ENCODE measurements at places on chromosomes 1 and 21.

DNA sequence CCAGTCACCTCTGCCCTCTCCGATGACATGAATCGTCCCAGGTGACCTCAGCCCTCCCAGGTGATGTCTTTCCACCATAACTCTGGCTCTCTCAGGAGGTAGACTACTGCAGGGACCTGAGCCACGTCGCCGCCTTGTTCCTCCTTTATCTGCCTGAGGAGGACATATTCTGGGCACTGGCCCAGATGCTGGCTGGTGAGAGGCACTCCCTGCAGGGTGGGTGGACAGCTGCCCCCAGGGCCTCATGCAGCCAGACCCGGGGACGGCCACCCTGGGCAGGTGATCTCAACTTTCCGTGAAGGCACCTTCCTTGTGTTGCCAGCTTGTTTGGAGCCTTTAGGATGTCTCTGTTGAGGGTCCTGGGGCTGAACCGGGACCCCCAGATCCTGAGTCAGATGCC, 13.9 kb upstream of the ZBTB17 start:
- DNase-seq, result no peak

DNA sequence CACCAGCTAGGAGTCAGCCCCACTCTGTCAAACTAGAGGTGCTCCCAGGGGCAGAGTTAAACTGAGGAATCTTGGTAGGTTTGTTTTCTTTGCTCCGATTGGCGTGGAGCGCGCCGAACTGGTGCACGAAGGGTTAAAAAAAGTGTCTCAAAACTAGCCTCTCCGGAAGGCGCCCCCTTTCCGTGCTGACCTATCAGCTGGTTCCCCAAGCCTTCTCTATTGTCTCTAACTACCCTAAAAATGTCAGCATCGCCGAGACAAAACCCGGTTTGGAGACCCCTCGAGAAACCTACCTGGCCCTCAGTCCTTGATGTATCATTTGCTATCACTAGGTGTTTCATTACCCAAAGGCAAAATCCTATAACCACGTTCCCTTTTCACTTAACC, 2.2 kb downstream of the TGFB2 start:
- peak; percentile 53 for DNase-seq

GRCh38 chr1:63435161-63435560, 67.7 kb downstream of the ALG6 start:
- peak; percentile 83 for DNase-seq

DNA sequence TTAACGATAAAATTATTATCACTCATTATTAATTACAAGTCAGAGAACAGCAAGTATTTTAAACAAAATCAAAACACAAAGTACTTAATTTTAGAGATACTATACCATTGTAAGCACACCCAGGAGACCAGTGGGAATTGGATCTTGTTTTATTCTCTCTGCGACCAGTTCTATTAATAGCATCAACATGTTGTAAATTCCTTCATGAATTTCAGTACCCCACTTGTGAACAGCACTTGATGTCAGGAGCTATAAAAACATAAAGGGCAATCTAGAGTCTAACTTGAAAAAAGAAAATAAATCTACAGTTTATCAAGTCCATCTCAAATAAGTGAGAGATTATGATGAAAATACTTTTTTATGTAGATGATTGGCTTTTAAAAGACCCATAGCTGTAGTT, 42.9 kb downstream of the USP24 start:
- DNase-seq, result no peak

- DNase-seq, result no peak
Measured at GRCh38 chr21:18832950-18833349, 429.4 kb upstream of the TMPRSS15 start.

DNA sequence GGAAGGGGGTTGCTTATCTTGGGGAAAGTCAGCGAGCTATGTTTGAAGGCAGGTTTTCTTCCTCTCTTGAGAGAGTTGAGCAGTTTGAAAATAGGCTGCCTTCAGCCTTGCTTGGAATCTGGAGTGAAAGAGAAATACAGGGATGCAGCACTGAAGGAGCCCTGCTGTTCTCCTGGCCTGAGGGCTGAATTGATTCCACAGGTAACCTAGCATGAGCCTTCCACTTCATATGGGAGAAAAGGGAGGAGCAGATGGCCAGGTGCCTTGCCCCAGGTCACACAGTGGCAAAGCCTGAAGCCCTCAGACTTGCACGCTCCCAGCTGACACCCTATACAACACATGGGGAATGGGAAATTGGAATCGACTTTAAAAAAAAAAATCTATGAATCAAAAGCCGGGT, 88.0 kb upstream of the WLS start:
- no peak for DNase-seq

- DNase-seq, result no peak
Measured at GRCh38 chr1:53467391-53467790, 8.2 kb downstream of the DMRTB1 start.

DNA sequence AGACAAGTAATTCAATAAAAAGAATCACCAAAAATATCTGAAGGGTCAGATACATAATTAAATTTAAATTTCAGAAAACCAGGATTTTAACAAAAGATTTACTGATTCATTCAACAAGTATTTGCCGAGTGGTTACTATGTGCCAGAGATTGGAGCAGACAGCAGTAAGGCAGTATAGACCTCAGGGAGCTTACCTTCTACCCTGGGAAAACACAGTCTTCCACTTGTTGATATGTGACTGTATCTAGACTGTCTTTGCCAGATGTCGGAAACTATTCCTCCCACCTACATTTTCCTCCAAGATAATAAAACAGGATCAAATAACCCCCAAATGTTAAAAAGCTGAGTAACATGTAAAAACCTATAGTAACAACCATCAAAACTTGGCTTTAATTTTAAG, 6.2 kb downstream of the HNRNPR start:
- no peak for DNase-seq

- peak; percentile 54 for DNase-seq
Measured at GRCh38 chr1:150009604-150010392, 728 bp downstream of the OTUD7B start.

- DNase-seq, result no peak
Measured at GRCh38 chr1:8170059-8170835, 144.1 kb upstream of the ERRFI1 start.

DNA sequence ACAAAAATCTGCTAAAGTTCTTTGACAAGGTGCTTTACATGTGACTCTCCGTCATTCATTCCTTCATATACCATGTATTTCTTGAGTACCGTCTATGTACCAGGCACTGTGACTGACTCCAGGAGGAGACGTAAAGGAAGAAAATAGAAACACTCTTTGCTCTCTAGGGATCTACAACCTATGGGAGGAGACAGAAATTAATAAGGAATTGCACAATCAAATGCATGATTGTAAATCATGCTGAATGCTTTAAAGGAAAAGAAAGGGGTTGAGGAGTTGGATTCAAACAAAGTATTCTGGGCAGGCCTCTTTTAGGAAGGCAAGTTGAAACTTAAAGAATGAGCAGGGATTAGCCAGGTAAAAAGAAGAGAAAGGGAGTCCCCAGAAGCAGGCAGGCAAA, 239.1 kb upstream of the FGGY start:
- DNase-seq, result peak; percentile 59

DNA sequence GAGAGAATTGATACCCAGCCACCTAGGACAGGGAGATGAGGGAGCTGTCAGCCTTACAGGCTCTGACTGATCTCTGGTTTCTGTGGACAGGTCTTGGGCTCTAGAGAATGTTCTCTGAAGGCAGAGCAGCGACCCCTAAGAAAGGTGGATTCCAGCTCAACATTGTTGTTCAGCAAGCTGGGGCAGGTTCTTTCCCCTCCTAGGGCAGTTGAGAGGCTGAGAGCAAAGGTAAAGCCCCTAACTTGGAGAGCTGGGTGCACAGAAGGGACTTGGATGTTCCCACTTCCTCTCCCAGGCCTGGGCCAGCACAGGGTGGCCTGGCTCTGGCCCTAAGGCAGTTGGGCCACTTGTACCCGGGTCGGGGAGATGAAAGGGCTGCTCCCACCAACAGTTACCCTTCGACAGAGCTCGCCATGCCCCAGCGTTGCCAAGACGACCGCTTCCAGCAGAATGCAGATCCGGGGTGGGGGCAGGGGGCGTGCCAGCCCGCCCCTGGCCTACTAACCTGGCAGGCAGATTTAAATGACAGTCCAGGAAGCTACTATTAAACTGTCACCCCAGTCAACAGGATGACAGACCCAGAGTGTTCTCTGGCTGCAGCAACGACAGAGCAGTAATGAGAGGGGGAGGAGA, 31.6 kb downstream of the LRP8 start:
- DNase-seq, result no peak

- DNase-seq, result no peak
Measured at GRCh38 chr1:16986560-16986959, 6.1 kb upstream of the MFAP2 start.

GRCh38 chr21:15446223-15446622, 283.6 kb upstream of the USP25 start:
- DNase-seq, result no peak

- DNase-seq, result no peak
Measured at GRCh38 chr1:238119861-238120260, 229.1 kb upstream of the ZP4 start.

- no peak for DNase-seq
Measured at GRCh38 chr21:46527801-46528200, 69.1 kb downstream of the DIP2A start.

DNA sequence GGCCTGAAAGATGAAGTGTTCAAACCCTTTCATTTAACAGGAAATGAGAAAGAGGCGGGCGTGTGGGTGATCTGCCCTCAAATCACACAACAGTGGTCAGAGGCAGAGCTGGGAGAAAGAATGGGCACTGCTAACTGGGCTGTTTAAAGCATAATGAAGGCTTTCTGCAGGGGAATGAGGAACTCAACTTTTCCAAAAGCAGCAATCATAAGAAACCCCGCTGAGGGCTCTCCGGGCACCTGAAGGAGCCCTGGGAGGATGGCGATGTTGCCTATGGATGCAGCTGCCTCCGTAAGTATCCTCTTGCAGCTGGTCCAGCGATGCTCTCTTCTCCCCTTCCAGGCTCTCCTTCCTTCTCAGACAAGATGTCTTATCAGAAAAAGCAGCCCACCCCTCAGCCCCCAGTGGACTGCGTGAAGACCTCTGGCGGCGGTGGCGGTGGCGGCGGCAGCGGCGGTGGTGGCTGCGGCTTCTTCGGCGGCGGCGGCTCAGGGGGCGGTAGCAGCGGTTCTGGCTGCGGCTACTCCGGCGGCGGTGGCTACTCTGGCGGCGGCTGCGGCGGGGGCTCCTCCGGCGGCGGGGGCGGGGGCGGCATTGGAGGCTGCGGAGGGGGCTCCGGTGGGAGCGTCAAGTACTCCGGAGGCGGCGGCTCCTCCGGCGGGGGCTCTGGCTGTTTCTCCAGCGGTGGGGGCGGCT, 1.2 kb downstream of the LORICRIN start:
- no peak for DNase-seq

DNA sequence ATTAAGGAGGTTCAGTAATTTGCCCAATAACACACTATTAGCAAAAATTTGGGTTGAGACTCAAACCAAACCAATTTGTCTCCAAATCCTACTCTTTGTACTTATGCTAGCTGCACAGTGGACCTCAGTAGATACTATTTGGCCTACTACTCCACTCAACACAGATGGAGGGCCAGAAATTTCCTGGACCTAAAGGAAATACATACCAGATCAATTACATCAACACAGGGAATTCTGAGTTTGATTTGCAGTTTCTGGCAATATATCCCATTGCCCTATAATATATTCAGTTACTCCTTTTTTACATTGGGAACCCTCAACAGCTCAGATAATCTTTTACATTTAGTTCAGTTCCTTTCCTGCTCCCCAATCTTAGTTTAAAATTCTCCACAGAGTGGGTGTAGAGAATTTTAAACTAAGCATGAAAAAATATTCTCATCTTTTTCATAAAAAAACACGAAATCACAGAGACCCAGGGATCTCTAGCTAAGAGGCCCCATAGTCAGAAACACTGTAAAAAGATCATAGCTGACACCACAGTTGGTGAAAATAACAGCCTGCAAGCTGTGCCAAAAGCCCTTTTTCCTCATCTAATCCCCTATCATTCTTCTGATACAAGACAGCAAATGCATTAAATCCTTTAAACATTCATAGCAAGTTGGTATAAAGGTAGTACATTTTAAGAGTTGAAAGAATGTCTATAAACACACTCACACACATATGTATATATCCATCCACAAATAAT, 317.7 kb upstream of the ESRRG start:
- no peak for DNase-seq

GRCh38 chr1:97297611-97298010, 576.0 kb downstream of the PTBP2 start:
- no peak for DNase-seq

DNA sequence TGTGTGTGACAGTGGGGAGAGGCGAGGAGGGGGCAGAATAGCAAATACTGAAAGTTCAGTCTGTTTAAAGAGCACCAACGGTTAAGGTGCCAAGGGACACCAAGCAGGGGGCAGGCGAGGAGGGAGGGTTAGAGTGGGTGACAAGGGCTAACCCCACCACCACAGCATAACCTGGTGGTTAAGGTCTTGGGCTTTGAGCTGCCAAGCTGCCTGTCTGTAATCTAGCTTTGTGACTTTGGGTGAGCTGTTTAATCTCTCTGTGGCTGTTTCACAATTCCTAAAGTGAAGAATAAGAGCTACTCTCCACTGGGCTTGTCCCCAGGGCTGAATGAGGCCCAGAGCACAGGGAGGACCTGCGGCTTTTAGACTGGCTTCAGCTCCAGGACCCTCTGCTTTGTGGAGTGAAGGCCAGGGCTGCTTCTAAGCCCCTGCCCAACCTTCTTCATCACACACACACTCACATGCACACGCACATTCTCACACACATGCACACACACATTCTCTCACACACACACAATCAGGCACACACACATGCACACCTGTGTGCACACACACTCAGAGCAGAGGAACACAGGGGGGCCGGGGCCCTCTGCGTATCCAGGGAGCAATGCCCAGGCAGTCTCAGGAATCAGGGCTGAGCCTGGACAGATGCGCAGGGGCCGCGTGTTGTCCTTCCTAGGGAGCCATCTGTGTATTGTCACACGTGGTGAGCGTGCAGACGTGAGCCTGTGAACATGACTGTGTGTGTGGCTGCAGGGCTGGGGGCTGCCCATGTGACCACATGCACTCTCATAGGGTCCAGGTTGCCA, 101.6 kb upstream of the TARDBP start:
- DNase-seq, result no peak

- DNase-seq, result no peak
Measured at GRCh38 chr1:116503546-116504307, 67.1 kb downstream of the CD58 start.

- no peak for DNase-seq
Measured at GRCh38 chr1:237093691-237094090, 51.7 kb downstream of the RYR2 start.

DNA sequence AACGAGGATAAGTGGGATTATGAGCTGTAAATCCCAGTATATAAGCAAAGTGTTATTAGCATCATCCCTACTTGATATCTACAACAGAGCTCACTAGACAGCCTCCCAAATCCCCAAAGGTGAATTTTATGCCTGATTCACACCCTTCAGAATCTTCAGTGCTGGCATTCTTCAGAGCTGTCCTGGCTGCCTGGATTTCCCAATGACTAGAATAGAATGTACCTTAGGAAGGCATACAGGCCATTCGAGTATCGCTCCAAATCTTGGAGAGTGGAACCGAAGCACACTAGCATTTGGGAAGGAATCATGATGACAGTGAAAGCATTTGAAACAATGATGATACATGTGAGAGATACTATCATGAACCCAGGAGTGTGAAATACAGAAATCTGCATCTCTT, 22.3 kb downstream of the ZBTB40 start:
- DNase-seq, result no peak
